ENCODE measurements at places on chromosomes 13 and 19. TPM values are rescaled to one million over a fixed set of nuclear protein-coding genes. Genes with fewer than 3 reads are reported as not detected.

The SHANK1 gene
- total RNA-seq = 0.15 TPM

The UBL3 gene
- total RNA-seq = 7.6 TPM

The PTPRH gene
- 5.3 TPM for total RNA-seq

The CYP2F1 gene
- not detected for total RNA-seq

The ZNF253 gene
- not detected for total RNA-seq

The SLITRK5 gene
- 0.62 TPM for total RNA-seq

The CLDND2 gene
- total RNA-seq = 12.5 TPM

The LYPD3 gene
- total RNA-seq = 0.45 TPM

The ZNF578 gene
- total RNA-seq = not detected

Measured in A549 treated with CORT108297 at 1 μM for 4 hours (cell line).